ENCODE measurements at places on chromosomes 7 and 10.

DNA sequence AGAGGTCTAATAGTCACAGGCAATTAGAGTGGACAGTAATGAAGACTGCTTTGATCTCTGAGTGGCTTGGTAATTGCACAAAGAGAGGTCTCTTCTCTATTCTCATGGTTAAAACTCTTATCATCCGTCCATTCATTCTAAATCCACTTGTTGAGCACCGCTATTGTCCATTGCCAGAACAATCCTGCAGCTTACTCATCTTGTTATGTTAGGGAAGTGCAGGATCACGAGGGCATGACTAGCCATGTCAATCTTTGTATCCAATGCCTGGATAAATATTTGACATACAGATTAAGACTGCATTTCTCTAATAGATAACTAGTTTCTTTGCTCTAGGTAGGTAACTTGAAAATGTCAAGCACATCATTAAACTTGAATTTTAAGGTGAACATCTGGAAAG, 14.9 kb downstream of the SFTPD start:
- no peak for DNase-seq

DNA sequence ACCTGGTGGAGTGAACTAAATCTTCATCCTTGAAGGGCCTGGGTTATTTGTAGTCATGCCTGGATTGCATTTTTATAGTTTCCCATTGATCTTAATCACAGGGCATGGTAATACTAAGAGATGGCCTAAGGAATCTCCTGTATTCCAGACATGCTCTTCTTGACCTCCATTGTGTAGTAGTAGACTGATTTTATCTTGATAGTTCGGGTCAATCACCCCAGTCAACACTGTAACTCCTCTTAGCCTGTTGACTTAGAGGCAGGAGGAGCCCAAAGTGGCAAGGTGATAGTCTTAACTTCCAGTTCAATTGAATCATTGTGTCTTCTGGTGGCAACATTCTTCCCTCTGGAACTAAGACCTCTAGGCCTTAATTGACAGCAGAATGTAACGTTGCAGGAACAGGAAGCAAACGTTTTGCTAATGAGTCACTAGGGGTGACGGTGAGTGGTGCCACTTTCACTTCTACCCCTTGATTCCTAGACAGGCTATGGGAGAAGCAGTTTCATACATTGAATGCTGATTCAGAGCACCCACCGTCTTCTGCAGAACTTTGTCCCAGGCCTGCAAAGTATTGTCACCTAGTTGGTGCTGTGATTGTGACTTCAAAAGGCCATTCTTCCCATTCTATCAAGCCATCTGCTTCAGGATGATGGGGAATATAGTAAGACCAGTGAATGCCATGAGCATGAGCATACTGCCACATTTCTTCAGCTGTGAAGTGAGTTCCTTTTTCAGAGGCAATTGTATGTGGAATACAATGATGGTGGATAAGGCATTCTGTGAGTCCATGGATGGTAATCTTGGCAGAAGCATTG, 24.0 kb upstream of the PAPSS2 start:
- no peak for DNase-seq

DNA sequence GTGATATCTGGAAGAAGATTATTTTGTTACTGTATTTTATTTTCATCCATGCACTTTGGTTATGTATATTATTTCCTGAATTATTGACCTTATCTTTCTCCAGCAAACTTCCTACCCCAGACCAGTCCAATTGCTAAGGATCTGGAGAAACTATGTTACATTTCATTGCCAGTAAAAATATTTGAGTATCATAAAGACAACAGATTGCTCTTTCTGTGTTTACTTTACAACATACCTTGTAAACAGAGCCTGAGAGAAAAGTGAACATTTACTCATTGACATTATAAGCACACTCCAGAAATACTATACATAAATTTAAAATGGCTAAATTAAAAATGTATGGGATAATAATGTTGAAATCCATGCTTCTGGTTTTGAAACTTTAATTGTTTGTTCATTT, 186.2 kb upstream of the FAM3C start:
- no peak for DNase-seq

- DNase-seq, result no peak
Measured at GRCh38 chr7:101884671-101885596, 67.5 kb downstream of the CUX1 start.

- no peak for DNase-seq
Measured at GRCh38 chr7:158782761-158783401, 46.4 kb downstream of the ESYT2 start.

Measured in head of caudate nucleus (tissue), 42 donors.